HCEC 1CT (cell line): ENCODE measurements at places on chromosomes 5 and 9.

DNA sequence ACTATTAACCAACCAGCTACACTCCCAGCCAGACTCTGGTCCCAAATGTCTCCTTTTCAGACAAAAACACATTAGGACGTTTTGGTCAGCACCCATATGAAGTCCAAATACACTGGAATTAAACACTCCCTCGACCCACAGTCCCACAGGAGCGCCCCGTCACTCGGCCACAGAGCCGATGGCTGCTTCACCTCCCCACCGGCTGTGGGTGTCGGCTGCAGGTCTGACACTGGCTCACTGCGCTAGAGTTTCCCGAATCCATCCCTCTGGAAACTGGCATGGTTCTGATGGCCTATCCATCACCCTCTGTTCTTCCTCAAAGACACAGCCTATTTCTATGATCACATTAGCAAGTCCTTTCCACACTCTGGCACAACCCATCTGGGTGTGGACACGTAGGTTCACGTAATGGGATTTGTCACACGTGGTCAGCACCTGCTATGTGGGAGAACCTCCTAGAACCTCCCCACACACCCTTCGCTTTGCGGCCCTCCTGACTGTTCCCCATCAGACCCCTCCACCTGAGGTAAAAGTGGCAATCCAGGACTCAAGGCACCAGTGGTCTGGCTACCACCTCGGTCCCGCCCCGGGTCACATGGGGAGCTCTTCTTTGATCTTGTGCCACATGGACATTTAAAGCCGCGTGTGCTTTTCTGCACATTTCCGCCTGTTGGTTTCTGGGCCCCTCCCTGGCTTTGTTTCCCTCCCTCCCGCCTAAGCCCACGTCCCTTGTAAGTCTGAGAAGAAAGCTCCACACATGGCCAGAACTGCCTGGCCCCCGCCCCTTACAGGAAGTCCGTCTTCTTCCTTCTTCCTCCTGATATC, 131.1 kb upstream of the PHYKPL start:
- no peak for DNase-seq

- DNase-seq, result no peak
These were observed 79.7 kb upstream of the CDH6 start for GRCh38 chr5:31113666-31114350.

GRCh38 chr9:125985142-125985997, 238.2 kb downstream of the PBX3 start:
- no peak for DNase-seq

GRCh38 chr9:3962971-3963642, 336.8 kb downstream of the GLIS3 start:
- DNase-seq, result peak; percentile 88

DNA sequence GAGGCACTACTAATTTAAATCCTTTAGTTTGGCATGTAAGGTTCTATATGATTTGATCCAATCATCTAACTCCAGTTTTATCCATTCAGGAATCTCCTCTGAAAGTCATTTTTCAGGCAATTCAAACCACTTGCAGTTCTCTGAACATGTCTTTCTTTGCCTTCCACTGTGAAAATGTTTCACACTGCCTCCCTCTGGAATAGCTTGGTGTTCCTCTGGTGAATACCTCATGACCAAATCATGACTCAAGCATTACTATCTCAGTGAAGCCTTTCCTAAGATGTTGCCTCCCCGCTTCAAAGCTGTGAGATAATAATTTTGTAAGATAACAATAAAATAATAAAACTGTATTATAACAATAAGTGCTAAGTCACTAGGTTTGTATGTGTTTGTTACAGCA, 981.1 kb downstream of the DTWD2 start:
- peak; percentile 32 for DNase-seq

DNA sequence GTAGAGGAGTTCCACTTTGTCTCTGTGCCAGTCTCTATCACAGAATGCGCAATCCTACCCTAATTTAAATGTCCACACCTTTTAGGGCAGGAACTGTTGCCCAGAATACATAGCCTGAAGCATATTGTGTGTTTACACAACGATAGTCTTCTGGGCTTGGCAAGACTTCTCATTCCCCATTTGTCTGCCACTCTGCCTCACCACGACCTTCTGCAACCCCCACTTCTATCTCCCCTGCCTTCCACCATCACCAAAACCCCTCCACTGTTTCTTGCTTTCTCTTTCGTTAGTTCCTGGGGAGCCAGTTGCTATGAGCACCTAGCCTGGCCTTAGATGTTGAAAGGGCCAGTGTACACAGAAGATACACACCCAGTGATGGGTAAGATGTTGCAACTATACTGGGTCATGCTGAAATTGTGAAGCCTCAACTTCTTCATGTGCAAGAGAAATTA, 883 bp upstream of the RNF145 start:
- DNase-seq, result no peak

DNA sequence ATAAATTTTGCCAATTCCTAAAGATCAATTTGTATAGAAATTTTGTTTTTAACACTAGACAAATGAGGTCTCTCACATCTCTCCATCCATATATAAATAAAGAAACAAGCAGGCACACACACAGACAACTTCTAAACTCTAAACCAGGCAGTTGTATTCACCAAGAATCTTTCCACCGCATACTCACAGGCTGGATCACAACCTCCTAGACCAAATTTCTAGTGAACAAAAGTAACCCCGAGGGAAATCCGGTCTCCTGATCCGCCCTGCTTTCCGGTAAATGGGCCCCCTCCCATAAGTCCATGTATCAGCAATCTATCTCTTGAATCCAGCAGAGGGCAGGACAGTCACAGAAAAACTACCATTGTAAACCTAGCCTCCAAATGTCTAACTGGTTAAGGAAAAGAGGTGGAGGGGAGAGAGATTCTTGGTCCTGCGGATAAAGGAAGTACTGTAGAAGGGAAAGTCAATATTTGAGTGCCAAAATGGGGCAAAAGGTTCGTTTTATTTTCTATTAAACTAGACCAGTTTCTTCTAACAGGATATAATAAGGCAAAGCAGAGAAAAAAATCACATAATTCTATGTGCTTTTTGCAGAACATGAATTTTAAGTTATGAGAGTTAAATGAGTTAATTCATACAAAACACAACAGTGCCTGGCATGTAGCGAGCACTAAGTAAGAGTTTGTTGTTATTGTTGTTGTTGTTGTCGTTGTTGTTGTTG, 4.8 kb upstream of the SMU1 start:
- DNase-seq, result peak; percentile 77

DNA sequence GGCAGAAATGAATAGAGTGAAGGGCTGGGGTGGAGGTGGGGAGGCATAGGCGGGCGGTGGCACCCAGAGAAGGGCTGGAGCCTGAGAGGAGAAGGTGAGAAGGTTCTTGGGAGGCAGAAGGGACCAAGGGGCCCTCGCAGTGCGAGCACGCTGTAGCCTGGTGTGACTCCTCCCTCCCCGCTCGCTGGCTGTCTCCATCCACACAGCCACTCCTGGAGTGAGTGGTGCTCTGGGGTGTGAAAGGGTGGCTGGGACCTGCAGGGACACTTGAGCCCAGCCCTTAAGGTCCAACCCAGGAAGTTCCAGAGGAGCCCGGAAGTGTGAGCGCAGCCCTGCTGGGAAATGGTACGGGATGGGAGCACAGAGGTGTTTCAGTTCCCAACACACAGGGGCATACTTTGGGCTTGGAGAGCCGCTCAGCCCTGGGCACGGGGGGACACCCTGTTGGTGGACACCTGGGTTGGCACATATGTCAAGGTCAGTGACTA, 9.3 kb upstream of the SCGB3A1 start:
- no peak for DNase-seq

- DNase-seq, result peak; percentile 77
These were observed 585.3 kb downstream of the EBF1 start for GRCh38 chr5:158514319-158514985.

DNA sequence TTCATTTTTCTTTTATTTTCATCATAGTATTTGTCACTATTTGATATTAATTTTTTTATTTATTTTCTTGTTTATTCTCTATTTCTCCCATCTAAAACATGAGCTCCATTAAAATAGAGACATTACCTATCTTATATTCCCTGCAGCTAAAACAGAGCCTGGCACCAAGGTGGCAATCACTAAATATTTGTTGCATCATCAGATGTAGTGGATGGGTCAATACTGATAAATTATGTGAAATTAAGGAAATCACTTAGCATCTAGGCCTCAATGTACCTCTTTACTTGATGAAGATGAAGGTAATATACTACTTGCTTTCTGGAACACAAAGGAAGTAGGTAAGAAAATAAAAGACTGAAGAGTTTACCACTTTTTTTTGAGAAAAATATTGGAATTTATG, 24.6 kb downstream of the MFAP3 start:
- no peak for DNase-seq

DNA sequence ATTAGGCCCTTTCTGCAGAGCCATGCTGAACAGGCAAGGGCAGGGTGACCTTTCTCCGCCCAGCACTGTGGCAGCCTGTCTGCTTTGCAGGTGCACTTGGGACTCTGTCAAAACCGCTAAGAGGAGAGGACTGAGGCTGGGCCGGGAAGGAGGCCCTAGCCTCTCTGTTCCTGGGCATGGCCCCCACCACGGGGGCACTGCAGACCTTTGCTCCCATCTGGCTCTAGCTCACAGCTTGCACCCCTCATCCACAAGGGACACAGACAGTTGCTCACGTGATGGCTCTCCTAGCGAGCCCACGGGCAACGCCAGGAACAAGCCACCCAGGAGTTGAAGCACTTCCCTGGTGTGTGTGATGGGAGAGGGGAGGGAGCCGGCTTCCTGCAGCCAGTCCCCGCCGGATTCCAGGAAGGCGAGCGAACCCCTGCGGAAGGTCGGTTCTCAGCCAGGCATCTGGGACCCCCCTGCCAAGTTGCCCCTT, 43.0 kb upstream of the FCN1 start:
- DNase-seq, result no peak

DNA sequence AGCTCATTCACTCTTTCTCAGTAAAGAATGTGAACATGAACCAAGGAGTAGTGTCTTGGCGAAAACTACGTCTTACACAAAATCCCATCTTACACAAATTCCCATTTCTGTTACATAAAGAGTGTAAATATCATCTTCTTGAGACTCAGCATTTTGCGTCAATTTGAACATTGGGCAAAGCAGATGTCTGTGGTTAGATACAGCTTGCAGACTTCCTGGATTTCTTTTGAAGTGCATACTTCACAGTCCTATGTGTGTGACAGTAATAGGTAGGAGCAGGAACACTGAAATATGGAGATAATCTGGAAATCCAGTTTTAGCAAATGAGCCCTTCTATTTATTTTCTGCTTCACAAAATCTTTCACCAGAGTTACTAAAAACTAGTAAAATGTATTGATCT, 58.8 kb downstream of the C6 start:
- no peak for DNase-seq

GRCh38 chr5:34621277-34622097, 34.6 kb upstream of the RAI14 start:
- DNase-seq, result no peak

DNA sequence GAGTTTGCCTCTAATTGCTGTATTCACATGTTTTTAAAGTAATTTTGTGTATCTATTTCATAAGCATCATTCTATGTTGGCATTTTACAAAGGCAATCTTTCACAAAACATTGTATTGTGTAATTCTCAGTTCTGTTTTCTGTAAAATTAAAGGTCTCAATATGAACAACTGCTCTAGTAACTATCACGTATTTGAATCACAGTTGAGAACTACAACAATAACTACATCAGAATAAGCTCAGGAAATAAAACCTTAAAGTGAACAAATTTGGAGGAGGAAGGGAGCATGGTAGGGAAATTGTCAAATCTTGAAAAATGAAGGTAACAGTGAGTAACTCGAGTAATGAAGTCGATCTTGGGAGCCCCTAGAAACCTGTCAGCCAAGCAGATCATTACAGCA, 22.5 kb upstream of the CAMK4 start:
- no peak for DNase-seq

DNA sequence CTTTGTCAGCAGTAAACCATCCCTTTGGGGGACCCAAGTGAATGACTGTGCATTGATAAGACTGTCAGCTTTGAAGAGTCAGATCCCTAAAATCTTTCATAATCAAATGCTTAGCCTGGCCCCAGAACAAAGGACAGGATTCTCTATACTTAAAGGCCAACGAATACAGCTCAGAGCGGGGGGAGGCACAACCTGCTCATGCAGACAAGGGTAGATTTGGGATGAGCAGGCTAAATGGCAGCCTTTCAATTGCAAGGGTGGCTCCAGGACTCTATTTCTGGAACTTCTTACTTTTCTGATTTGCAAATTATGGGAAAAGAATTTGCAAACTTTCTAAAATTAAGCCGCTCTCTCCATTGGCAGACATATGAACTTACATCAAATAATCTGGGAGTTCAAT, 66.4 kb downstream of the ELL2 start:
- DNase-seq, result no peak

GRCh38 chr9:92510747-92511146, 25.0 kb downstream of the ECM2 start:
- DNase-seq, result no peak

GRCh38 chr5:76269932-76270610, 133.0 kb upstream of the IQGAP2 start:
- no peak for DNase-seq

DNA sequence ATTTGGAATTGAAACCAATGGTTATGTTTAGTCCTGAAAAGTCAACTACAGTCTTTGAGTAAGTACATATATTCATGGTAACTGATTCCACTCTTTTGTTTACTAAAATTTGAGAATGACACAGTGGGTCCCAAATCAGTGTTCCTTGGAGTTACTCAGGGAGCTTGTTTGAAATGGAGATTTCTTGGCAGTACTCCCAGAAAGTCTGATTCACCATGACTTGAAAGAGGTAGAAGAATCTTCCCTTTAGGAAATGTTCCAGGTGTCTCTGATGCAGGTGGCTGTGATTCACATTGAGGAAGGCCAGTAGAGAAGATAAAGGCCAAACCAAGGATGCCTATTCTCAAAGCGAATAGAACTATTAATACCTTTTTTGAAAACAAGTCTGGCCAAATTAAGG, 1078.3 kb downstream of the CDH12 start:
- peak; percentile 59 for DNase-seq

GRCh38 chr5:118551031-118551430, 437.3 kb downstream of the DTWD2 start:
- peak; percentile 58 for DNase-seq

- no peak for DNase-seq
These were observed 188.3 kb downstream of the ARHGEF28 start for GRCh38 chr5:73814233-73814846.

DNA sequence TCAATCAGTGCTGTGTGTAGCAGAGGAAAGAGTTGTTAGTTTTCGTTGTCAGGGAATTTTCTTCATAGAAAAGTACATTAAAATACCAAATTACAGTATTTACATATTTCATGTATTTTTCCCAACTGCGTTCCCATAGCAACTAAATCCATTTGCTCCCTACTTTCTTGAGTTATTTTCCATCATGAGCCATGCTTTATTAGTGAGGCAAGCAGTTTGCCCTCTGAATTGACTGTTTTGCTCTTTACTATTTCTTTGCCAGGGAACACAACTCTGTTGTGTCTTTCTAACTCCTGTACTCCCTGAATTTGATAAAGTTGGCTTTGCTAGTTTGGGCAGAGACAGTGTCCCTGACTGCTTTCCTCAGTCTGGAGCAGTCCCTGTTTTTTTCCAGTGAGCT, 276.2 kb upstream of the SLC30A5 start:
- DNase-seq, result no peak

DNA sequence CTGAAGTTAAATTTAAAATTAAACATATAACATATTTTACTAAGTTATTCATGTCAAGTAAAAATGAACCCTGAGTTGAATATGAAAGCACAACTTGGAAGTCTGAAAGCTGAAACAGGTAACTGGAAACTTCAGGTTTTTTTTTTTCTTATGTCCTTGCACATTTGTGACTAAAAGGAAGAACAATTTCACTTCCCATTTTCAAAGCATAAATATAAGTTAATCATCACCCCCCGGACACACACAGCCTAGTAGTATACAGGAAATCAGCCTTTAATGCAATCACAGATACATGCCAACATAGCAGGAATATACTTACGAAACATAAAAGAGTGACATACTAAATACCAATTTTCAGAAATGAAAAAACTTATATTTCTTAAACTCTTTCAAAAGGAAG, 225.9 kb downstream of the RFX3 start:
- DNase-seq, result peak; percentile 12
